RCC 7860 (cell line): ENCODE measurements at places on chromosomes 12 and 14.
A peak's percentile ranks its signal among the peaks of the same experiment; 100 is the strongest.

DNA sequence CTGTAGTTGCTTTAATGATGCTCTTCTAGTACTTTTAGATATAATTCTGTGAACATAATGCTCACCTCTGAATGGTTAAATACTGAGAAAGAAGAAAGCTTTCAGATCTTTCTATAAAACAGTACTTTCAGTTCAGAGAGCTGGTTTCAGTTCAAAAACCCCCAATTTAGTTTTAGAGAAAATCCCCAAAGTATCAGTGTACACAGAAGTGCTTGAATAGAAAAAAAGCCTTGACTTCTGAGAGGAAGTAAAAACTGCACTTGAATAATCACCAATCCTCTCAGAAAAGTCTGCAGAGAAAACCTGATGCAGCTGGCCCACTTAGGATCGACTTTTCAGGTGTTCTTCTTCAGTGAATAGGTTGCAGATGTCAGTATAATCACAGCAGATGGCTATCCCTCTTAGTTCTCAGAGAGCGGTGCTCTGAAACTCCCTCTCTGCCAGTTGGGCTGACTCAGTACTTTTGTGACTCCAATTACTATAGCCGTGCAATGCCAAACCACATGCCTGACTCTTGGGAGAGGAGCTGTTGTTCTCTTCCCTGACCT is 616.3 kb downstream of the LRFN5 start:
- DNase-seq = peak; percentile 53

GRCh38 chr14:74945261-74945851 is 10.0 kb downstream of the PGF start:
- DNase-seq = no peak

DNA sequence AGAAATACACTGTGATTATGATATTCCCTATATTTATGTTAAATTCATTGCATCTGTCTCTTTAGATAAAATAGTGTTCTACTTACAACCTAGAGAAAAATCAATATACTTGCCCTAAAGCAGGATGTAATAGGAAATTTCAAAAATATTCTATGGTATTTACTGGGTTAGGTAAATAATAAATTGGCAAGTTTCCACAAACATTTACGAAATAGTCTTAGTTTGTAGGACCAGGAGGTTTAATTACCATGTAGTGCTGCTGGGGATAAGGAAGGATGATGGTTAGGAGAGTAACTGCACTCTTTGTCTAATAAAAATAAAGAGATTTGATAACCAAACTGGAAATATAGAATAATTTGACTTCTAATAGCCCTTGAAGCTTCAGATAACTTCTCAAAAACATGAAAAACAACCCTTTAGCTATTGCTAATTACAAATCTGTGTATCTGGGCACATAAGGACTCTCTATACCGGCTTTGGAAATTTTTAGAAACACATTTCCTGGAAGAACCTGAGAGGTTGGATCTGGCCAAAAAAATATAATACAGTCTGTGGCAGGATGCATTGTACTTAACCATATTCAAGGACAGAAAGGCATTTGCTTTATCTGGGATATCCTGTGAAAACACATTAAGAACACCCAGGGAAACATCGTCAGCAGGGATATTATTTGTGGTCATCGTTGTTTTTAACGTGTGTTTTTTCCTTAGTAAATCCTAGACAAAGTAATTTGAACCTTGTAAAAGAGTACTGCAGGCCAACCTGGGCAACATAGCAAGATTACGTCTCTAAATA is 36.7 kb upstream of the TMCC3 start:
- no peak for DNase-seq

DNA sequence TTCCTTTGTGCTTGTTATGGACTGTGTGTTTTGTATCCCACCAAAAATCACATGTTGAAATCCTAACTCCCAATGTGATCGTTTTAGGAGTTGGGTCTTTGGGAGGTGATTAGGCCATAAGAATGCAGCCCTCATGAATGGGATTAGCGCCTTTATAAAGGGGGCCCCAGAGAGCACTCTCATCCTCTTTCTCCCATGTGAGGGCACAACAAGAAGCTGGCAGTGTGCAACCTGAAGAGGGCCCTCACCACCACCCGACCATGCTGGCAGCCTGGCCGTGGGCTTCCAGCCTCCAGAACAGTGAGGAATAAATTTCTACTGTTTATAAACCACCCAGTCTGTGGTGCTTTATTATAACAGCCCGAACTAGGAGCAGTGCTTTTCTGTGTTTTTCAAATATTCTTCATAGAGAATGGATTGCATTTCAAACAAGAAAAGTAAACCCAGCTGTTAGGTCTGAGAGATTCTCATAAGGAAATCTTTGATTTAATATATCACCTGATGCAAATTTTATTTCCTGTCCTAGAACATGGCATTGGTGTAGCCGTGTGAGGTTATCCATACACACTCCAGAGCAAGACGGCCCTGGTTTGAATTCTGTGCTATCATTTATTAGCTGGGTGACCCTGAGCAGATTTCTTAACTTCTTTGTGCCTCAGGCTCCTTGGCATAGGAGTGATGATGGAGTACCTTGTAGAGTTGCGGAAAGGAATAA is 27.8 kb downstream of the HSPB8 start:
- no peak for DNase-seq

DNA sequence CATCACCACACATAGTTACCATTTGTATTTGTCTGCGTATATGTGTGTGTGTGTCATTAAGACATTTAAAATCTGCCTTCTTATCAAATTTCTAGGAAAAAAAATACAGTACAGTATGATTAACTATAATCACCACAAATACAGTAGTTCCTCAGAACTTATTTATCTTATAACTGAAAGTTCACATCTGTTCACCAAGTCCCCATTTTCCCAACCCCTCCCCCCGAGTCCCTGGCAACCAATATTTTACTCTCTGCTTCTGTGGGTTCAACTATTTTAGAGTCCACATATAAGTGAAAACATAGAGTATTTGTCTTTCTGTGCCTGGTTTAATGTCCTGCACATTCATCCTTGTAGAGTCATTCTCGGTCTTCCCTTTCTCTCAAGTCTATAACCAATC is 12.3 kb downstream of the CAPS2 start:
- no peak for DNase-seq

DNA sequence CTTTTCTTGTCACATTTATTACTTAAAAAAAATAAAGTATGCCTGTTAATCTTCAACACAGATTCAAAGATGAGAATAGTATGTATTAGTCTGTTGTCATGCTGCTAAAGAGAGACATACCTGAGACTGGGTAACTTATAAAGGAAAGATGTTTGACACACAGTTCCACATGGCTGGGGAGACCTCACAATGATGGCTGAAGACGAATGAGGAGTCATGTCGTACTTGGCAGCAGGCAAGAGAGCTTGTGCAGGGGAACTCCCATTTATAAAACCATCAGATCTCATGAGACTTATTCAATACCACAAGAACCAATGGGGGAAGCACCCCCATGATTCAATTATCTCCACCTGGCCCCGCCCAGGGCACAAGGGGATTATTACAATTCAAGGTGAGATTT is 335.9 kb upstream of the GARIN2 start:
- DNase-seq = no peak

DNA sequence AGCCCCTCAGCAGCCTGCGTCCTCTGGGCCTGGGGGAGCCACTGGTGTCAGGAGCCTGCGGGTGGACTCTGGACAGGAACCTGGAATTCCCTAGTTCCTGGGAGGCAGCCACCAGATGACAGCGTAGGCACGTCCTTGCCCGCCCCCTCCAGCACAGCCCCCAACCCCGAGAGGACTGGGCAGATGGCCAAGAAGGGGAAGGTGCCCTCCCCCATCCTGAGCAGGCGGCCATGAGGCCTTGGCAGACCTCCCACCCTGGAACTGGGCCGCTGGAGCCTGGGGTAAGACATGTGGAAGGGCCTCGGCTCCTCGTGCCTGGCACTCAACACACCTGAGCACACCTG is 60.4 kb upstream of the FBRSL1 start:
- no peak for DNase-seq

DNA sequence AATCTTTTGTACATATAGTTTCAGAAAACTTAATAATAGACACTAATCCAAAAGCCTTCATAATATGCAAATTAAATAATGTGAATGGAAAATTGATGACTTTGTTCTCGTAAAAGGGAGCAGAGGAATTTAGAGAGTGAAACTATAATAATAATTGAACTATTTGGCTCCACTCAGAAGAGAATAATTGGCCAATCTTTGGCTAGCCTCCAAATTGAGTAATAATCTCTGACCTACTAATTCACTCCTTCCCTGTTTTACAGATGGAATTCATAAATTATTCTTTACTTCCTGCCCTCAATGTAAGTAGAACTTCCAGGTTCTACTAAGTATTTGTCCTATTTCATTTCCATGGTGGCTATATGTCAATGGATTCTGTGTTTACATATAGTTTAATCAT is 15.8 kb downstream of the TRIM9 start:
- no peak for DNase-seq

GRCh38 chr12:34203866-34204620 is 181.7 kb downstream of the ALG10 start:
- DNase-seq = no peak

- DNase-seq = no peak
Observed at GRCh38 chr12:15154103-15154502, 67.1 kb downstream of the RERG start.

DNA sequence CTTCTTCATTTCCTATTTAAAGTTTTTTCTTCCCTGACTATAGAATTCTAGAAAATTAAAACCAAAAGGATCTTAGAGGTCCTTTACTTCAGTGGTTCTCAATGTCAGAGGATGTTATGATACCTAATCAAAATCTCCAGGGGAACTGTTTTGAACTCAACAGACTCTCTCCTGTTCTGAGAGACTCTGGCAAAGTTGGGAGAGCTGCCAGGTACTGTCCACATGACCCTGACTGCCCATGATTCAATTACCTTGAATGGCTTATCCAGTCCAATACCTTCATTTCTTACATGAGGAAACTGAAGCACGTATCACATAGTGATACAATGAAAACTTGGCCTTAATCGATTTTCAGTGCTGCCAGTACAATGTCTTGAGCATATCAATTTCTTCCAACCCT is 16.6 kb downstream of the ALKBH1 start:
- no peak for DNase-seq

DNA sequence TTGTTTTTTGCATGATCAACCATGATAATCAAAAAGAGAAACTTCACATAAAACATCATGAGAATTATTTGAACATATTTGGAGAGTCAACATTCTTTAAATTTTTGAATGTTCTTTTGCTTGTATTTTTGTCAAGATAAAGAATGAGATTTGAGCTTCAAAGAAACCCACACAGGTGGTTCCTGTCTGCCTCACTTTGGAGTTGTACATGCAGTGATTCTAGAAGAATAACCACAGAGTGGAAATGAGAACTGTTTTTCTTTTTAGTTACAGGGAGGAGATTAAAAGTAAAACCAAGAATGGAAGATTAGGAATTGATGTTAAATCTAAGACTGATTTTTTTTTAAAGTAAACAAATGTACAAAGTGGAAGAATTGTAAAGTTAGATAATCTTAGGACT is 2.3 kb upstream of the ZNF705A start:
- no peak for DNase-seq

DNA sequence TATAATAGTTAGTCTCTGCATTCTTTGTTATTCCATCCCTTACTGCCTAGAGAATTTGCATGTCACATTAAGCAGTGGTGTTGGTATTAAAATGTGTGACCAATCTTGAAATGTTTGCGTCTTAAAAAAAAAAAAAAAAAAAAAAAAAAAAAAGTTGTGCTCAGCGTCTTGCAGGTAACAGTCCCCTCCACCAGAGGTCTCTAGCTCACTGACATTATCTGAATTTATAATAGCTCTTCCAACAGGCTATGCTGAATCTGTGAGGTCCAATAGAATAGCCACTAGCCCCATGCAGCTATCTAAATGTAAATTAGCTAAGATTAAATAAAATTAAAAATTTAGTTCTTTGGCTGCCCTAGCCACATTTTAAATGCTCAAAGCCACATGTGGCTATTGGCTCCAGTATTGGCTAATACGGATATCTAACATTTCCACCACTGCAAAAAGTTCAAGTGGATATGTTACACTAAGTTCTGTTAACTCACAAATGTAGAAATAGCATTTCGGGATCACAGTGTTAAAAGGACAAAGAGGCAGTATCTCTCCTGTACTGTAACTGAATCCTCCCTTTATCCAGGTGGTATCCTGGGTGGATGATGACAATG is 28.7 kb downstream of the NKX2-8 start:
- DNase-seq = peak; percentile 5

DNA sequence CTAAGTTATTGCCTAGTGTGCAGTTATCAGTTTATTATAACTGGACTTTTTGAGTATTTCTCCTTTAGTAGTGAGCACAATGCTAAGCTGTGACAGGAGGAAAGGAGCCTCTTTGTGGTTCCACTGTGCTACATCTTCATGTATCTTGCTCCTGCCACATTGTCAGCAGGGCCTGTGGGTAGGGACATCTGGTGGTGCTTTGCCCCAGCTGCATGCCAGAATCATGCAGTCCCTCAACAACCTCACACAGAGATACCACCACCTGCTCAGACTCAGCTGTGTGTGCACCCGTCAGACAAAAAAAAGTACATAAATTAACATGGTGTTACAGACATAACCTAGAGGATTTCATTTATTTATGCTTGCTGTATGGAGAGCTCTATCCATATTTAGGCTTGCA is 51.1 kb downstream of the MIS18BP1 start:
- DNase-seq = no peak

- no peak for DNase-seq
Observed at GRCh38 chr12:3315201-3315661, 175.8 kb upstream of the PRMT8 start.

DNA sequence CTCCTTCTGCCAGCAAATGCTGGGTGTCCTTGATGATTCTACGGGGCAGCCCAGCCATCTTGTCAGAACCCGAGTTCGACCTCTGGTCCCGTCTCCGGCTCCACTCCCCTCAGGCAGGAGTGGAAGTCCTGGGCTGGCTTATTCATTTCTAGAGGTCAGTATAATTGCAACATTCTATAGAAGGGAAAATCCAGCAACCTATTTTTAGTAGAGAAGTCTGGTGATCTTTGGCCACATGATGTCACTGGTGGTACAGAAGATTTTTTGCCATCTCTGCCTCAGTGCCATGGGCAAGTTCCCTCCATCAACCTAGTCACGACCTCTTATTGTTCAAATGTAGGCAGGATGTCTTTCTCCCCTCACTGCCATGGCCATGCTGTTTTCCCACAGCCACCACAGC is 22.4 kb downstream of the OR10G2 start:
- DNase-seq = no peak

- no peak for DNase-seq
Observed at GRCh38 chr14:39186941-39187525, 12.0 kb downstream of the PNN start.

GRCh38 chr14:34665785-34666435 is 36.0 kb upstream of the SNX6 start:
- DNase-seq = peak; percentile 59

GRCh38 chr14:64777461-64777860 is 73.2 kb downstream of the PLEKHG3 start:
- no peak for DNase-seq

DNA sequence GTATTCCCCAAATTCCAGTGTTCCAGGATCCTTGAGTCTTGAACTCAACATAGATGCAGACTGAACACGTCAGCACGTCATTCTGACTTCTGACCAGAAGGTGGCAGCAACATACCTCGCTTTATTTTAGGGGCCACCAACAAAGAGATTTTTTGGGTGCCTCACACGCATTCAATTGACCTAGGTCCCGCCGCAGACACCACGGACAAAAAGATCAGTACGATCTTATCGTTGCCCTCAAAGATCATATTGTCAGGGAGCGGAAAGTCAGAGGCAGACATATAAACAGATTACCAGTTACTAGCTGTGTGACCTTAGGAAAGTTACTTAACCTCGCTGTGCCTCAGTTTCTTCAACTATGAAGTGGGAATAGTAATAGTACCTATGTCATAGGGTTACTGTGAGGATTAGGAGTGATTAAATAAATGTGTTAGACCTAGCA is 6.5 kb upstream of the PRPH start:
- peak; percentile 34 for DNase-seq
